IMR-90 (cell line): ENCODE measurements at places on chromosomes 12 and 14. TPM values are rescaled to one million over a fixed set of nuclear protein-coding genes. Genes with fewer than 3 reads are reported as not detected.

SOAT2 gene
- total RNA-seq = under 0.01 and 0.18 TPM in 2 replicates

GRCh38 chr14:99768381-99768780 lies 24.8 kb upstream of the EML1 start:
- no peaks in the 10 kb centered on the region for H3K27me3 ChIP-seq
- peaks cover 5% of the 10 kb centered on the region; the same call in 1 of the 2 replicates for H3K4me1 ChIP-seq
- no peak for DNase-seq
- no peak overlapping the region for H3K27ac ChIP-seq
- H3K4me3 ChIP-seq = no peak overlapping the region

GRCh38 chr14:74685056-74685455 lies 27.8 kb downstream of the AREL1 start:
- H3K4me3 ChIP-seq = no peak overlapping the region
- H3K36me3 ChIP-seq = peaks cover 32% of the 10 kb centered on the region
- no peak for DNase-seq
- H3K4me1 ChIP-seq = no peaks in the 10 kb centered on the region

DNA sequence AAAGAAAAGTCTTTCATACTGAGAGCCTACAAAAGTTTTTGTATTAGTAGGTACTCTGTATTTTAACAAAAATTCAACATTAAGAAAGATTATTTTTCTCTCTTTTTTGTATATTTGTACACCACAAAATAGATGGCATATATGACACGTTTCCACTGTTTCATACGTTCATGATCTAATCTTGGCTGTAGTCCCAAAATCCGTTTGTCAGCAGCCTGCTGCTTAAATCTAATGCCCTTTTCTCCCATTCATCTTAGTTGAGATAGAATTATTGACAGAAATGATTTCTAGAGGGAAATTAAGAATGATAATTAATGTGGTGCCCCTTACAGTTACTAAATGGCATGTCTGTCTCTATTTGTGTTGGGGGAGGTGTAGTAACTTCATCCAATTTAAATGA lies 140.7 kb upstream of the NOVA1 start:
- no peaks in the 10 kb centered on the region for H3K36me3 ChIP-seq
- no peak overlapping the region for H3K27ac ChIP-seq
- no peaks in the 10 kb centered on the region for H3K27me3 ChIP-seq
- H3K4me3 ChIP-seq = no peak overlapping the region
- DNase-seq = no peak
- H3K4me1 ChIP-seq = no peaks in the 10 kb centered on the region

DNA sequence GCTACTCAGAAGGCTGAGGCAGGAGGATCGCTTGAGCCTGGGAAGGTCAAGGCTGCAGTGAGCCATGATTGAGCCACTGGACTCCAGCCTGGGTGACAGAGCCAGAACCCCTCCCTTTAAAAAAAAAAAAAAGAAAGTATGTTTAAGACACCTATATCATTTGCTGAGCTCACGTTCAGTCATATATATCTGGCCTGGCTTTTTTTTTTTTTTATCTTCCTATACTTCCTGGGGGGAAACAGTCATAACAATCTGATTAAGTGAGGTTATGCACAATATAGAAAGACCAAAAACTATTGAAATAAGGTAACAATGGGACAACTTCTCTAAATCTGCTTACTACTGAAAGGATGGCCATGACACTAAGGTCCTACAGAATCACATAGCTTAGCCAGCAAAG lies 9.4 kb upstream of the ARID2 start:
- no peaks in the 10 kb centered on the region for H3K27me3 ChIP-seq
- DNase-seq = no peak
- no peak overlapping the region for H3K4me3 ChIP-seq
- H3K36me3 ChIP-seq = no peaks in the 10 kb centered on the region
- no peak overlapping the region for H3K27ac ChIP-seq
- no peaks in the 10 kb centered on the region for H3K4me1 ChIP-seq

DNA sequence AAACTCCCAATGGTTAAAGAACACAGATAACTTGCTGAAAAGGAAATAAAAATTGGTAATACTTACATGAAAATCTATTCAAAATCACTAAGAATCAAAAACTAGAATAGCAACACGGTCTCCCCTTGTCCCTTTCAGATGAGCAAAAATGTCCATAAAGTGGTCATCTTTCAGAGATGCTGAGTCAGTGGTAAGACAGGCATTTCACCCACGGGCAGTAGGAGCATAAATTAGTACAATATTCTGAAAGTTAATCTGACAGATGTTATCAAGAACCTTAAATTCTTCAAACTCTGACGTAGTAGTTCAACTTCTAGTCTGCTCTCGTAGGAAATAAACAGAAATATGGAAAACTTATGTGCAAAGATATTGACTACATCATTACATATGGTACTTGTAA lies 33.1 kb upstream of the GNPNAT1 start:
- no peaks in the 10 kb centered on the region for H3K27me3 ChIP-seq
- DNase-seq = peak; percentile 18
- H3K27ac ChIP-seq = no peak overlapping the region
- no peak overlapping the region for H3K4me3 ChIP-seq
- no peaks in the 10 kb centered on the region for H3K36me3 ChIP-seq
- H3K4me1 ChIP-seq = peaks cover 2% of the 10 kb centered on the region
